ENCODE measurements at places on chromosomes 13 and 19.

GRCh38 chr13:24338721-24339120 is 29.3 kb downstream of the C1QTNF9 start:
- DNase-seq, result no peak

DNA sequence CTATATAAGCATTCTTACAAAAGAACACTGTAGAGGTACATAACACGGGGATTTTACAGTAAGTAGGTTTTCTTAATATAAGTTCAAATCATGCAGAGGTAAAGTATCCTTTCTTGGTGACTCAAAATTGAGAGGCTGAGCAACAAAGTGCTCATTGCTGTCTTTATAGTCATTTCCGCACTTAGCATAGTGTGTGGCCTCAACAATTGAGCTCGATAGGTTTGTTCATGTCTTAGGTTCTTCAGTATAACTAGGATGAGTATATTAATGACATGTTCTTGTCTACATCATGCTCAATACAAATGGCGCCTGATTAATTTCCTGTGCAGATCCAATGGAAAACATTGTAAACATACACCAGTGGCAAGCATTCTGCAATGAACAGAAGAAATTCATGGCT is 1.4 kb downstream of the WDFY2 start:
- no peak for DNase-seq

GRCh38 chr13:100674572-100674871 is at the start of gene TMTC4:
TMTC4 (minus strand) TSS chr13:100674795; CDS start chr13:100670362, 4,433 bp downstream.
- DNase-seq, result no peak

DNA sequence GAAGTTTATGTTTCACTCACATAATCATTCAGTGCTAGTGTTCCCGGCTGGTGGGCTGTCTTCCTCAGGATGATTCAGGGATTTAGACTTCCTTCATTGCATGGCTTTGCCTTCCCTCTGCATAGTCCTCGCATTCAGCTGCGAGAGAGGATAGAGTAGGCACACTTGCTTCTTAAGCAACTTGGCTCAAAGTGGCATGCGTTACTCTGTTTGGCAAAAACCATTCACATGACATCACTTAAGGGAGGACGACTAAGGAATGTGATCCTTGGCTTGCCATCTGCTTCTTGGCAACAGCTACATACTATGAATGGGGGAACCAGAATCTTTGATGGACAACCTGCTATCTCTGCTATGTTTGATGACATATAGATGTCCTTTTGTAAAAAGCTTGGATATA is 359.3 kb downstream of the TDRD3 start:
- DNase-seq, result no peak

GRCh38 chr13:36806102-36806501 is 12.9 kb upstream of the RFXAP start:
- DNase-seq, result no peak

Measured in anterior cingulate cortex (tissue), 58 donors.